Cardiac muscle cell (in vitro differentiated cells and primary cell): ENCODE measurements at places on chromosomes 4 and X. TPM values are rescaled to one million over a fixed set of nuclear protein-coding genes. Genes with fewer than 3 reads are reported as not detected.

GRCh38 chr4:110848787-110849186 is 225.9 kb upstream of the PITX2 start:
- no peak for DNase-seq

- peak; percentile 48 for DNase-seq
Observed at GRCh38 chr4:166277401-166277800, 404.4 kb downstream of the TLL1 start.

- no peak for DNase-seq
Observed at GRCh38 chrX:340121-340520, 21.5 kb upstream of the GTPBP6 start.

GRCh38 chrX:150239946-150240642 is 123.0 kb upstream of the MAMLD1 start:
- no peak for DNase-seq

MTTP gene
- polyA plus RNA-seq: 2.0 and 2.1 TPM in 2 replicates

GRCh38 chr4:74440356-74440755 is 4.6 kb upstream of the AREG start:
- no peak for DNase-seq

DNA sequence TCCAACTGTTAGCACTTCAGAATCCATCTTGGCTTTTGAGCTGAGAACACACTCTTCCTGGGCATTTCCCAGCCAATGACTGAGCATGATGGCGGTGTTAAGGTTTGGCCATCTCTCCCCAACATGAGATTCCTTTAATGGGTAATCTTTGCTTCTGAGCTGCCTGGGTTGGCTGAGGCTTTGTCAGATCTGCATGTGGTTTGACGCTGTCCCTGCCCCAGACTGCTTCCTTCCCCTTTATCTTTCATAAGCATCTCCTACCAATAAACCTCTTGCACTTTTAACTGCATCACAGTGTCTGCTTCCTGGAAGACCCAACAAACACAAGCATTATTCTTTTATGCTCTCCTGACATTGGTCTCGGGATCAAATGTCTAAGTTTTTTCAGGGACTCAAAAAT is 31.5 kb upstream of the DIPK2B start:
- DNase-seq: no peak

DNA sequence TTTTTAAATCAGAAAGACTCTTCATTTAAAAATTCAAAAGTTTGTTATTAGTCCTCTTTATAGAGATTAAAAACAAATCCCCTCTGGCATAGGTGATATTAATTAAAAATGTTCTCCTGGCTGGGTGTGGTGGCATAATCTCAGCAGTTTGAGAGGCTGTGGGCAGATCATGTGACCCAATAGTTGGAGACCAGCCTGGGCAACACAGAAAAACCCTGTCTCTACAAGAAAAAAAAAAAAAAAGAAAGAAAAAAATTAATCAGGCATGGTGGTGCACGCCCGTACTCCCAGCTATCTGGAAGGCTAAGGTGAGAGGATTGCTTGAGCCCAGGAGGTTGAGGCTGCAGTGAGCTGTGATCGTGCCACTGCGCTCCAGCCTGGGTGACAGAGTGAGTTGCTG is 38.9 kb downstream of the RASGEF1B start:
- DNase-seq: no peak

GNRHR gene
- 0.22 TPM in 1 of 2 replicates, not detected in the other for polyA plus RNA-seq

CSAG2 gene
- not detected in 2 replicates for polyA plus RNA-seq

DNA sequence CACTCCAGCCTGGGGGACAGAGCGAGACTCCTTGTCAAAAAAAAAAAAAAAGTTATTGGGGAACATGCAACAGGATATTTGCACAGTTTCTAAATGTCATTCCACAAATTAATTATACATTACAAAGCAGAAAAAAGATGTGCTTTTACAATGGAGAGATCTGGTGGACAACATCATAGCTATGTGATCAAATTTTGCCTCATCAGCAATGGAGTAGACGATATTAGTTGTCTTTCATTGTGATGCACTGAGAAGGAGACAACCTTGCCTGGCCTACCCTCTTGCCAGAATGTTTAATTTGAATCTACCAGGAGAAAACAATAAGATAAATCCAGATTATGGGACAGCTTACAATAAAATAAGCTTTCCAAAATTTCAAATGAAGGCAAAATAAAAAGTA is 30.5 kb upstream of the BLTP1 start:
- DNase-seq: no peak

GRCh38 chr4:78661921-78662521 is 110.5 kb downstream of the ANXA3 start:
- peak; percentile 81 for DNase-seq

FREM3 gene
- not detected in 2 replicates for polyA plus RNA-seq

DNA sequence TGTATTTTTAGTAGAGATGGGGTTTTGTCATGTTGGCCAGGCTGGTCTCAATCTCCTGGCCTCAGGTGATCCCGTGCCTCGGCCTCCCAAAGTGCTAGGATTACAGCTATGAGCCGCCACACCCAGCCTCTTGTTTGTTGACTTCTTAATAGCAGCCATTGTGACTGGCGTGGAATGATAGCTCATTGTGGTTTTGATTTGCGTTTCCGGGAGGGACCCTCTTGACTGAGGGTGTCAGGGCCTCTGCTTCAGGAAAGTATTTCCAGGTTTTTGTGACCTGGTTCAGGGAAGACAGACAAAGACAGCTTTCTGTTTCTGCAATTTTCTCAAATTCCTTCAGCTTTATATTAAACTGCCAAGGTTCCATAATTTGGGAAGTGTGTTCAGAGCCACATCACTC is 15.1 kb downstream of the CSF2RA start:
- no peak for DNase-seq

AMOT gene
- polyA plus RNA-seq: 12.5 and 12.6 TPM in 2 replicates

DNA sequence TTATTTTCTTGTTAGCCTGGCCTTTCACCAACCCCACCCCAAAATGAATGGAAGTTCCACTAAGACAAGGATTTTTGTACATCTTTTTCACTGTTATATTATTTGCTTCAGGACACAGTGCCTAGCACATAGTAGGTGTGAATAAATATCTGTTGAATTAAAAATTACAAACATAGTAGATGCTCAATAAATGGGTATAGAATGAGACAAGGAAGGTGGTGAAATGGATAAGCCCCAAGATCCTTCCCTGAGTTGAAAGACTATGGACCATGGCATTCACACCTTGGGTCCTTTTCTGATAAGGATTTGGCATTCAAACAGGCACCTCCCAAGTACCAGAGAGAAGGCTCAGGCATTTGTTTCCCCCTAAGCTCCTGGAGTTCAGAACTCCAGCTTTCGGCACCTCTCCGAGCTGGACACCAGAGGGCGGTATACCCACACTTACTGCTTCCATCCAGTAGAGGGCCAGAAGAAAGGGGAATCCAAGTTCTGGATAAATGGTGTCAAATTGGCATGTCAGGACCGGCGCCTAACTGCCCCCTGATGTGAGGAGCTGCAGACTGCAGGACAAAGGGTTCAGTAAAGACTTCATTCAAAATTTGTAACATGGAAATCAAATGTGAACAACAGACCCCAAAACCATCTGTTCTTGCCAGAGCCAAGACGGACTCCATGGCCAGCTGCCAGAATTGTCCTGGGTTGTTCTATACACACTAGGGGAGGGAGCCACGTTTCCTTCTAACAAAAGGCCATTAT is 193.0 kb downstream of the GPC3 start:
- DNase-seq: peak; percentile 80

DNA sequence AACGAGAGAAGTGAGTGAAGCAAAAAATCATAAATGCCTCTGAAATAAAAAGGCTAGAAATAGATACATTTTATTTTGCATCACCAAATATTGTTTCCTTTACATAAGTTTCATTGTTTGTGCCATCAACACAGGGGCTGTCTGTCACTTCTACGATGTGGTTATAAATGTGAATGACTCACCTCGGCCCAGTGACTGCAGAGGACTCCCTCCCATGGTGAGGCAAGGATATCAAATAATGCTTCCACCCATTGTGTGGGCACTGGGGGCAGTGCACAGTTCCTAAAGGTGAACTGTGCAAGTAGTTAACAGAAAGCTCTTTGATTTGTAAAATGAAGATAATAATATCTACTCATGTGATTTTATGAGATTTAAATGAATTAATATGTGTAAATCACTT is 230.3 kb upstream of the NEIL3 start:
- no peak for DNase-seq

NXF2B gene
- 0.23 TPM in 1 of 2 replicates, not detected in the other for polyA plus RNA-seq

TCEAL5 gene
- polyA plus RNA-seq: 1.3 TPM in 1 of 2 replicates, not detected in the other

- no peak for DNase-seq
Observed at GRCh38 chrX:97145934-97146333, 262.2 kb downstream of the RPA4 start.

- DNase-seq: peak; percentile 37
Observed at GRCh38 chr4:42302348-42302747, 94.9 kb upstream of the SHISA3 start.

ARHGEF6 gene
- 2.3 and 2.4 TPM in 2 replicates for polyA plus RNA-seq

- DNase-seq: no peak
Observed at GRCh38 chr4:154001193-154001592, 212.3 kb upstream of the SFRP2 start.

GRIA3 gene
- polyA plus RNA-seq: 3.3 and 6.1 TPM in 2 replicates

MAGEA3 gene
- not detected in 2 replicates for polyA plus RNA-seq

RAB41 gene
- polyA plus RNA-seq: 0.26 TPM in 1 of 2 replicates, not detected in the other

LAMP2 gene
- polyA plus RNA-seq: 72.0 and 95.1 TPM in 2 replicates

GRCh38 chr4:11564021-11564420 is 135.3 kb upstream of the HS3ST1 start:
- DNase-seq: no peak

DNA sequence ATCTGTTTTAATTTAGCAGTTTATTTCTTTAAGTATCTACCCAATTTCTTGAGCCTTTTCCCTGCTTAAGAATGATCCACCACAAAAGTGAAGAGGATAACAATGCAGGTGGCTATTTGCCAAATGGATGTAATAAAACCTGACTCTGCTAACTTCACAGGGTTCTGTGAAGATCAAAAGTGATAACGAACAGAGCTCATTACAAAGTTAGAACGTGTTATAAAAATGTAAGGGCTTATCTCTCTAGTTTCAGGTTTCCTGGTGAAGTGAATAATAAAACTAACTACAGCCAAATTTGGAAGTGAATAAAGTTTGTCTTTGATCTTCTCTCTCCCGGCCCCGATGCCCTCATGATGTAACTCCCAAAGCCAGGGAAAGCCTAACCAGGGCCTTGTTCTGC is 497.9 kb downstream of the SMARCA1 start:
- no peak for DNase-seq

- peak; percentile 10 for DNase-seq
Observed at GRCh38 chrX:12319003-12319519, 180.8 kb downstream of the FRMPD4 start.

- DNase-seq: no peak
Observed at GRCh38 chrX:138020941-138021340, 455.0 kb downstream of the ZIC3 start.

DNA sequence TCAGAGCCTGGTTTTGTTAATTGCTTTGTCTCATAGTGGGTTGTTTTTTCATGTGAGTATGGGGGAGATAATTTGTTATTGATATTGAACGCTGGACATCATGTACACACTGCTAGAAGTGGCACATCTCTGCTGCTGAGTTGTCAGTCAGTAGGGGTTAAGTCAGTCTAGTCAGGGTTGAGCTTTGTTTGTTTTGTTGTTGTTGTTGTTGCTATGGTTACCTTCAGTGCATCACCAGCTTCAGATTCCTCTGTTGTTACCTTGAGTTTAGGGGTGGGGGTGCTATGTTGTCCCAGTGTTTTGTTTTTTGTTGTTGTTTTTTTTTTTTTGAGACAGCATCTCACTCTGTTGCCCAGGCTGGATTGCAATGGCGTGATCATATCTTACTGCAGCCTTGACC is 9.9 kb downstream of the YIPF6 start:
- peak; percentile 15 for DNase-seq

- no peak for DNase-seq
Observed at GRCh38 chr4:30723201-30723955, 3.2 kb downstream of the PCDH7 start.

GRCh38 chrX:57899064-57899463 is 11.2 kb downstream of the ZXDA start:
- no peak for DNase-seq

SMAD1 gene
- polyA plus RNA-seq: 29.3 and 48.8 TPM in 2 replicates

- DNase-seq: no peak
Observed at GRCh38 chrX:107706309-107706708, 69.3 kb downstream of the TSC22D3 start.

TMPRSS11B gene
- not detected in 2 replicates for polyA plus RNA-seq
